Fibroblast of skin of abdomen (primary cell): ENCODE measurements at places on chromosomes 4 and X.

GRCh38 chr4:113222471-113222870 is 173.0 kb downstream of the ANK2 start:
- peak; percentile 46 for DNase-seq

DNA sequence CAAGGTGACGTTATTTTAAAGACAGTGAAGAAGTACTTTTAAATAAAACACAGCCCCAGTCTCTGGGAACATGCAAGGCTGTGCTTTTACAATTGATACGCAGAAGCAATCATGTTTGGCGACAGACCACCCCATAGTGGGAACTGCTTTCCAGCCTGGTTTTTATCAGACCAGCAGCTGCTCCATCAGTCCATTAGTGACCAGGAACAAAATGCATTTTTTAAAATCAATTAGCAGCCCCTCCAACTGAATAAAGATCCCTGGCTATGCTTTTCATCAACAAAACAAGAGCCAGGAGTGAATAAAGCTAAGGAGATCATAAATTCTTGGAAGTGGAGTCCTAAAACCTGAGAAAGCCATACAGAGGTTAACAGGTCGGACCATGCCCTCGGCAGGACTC is 153.0 kb upstream of the TENM3 start:
- no peak for DNase-seq

- no peak for DNase-seq
Observed at GRCh38 chrX:79146640-79147390, 2.3 kb downstream of the GPR174 start.

GRCh38 chrX:133869270-133869669 is 116.1 kb downstream of the GPC3 start:
- no peak for DNase-seq

DNA sequence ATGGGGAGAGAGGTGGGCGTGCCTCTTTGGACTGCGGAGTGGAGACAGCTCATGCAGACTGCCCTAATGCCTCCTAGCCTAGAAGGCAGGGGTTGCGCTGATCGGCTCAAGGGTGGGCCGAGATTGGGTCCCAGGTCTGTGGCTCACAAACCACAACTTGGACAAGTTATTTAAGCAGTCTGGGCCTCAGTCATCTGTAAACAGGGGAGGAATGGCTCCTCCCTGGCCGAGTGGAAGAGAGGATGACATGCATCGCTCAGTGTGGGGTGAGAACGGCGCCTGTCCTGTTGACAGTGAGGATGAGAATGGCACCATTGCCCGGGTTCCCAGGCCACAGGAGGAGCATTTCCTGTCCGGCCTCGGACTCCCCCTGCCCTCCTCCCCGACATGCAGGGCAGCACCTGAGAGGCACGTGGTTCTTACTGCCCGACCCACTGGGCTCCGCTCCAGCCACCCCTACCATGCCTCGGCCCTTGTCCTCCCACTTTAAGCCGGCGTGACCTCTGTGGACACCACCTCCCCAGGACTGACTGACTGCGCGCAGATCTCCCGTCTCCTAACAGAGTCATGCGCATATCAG is 40.3 kb upstream of the GRPEL1 start:
- no peak for DNase-seq

DNA sequence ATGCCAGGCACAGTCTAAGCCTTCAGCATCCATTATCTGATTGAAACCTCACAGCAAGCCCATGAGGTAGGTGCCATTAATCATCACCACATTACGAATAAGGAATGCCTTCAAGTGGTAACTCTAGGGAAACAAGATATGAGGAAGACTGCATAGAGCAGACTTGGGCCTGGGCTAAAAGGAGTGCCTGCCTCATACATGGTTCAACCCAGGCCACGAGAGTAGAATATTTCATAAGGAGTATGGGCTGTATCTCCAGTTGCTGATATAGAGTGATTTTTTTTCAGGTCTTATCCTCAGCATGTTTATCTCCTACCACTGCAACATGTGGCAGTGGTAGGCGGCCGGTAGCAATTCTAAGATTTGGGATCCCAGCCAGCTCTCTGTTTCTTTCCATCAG is 51.7 kb downstream of the ATP11C start:
- DNase-seq = peak; percentile 73

GRCh38 chr4:150574678-150575077 is 7.3 kb upstream of the MAB21L2 start:
- no peak for DNase-seq

DNA sequence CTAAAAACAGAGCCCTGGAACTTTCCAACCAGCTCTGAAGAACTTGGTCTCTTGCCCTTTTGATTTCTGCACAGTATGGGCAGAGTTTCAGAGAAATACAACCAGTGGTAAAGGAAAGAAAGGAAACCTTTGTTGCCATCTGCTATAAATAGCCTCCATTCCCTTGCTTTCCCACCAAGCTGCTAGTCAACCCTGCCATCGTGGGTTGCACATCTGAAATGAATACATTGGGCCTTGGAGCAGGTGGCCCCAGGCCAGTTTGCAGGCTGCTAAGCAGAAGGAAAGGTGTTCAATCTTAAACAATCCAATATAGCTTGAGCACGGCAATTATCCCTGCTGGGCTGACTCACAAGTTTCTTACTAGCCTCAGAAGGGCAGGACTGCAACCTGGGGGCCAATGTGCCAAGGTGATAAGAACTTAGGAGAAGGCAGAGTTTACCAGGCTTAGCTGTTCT is 142.5 kb downstream of the PPARGC1A start:
- DNase-seq = no peak

GRCh38 chr4:102825261-102826091 is 1.9 kb downstream of the UBE2D3 start:
- DNase-seq = peak; percentile 76

- DNase-seq = peak; percentile 71
Observed at GRCh38 chr4:181863856-181864255, 379.3 kb upstream of the TENM3 start.

GRCh38 chr4:100547541-100548199 is 29.8 kb upstream of the EMCN start:
- DNase-seq = no peak

- no peak for DNase-seq
Observed at GRCh38 chr4:151153585-151153984, 54.2 kb downstream of the RPS3A start.

- DNase-seq = peak; percentile 60
Observed at GRCh38 chr4:106569146-106570031, 200.8 kb upstream of the GIMD1 start.
